ENCODE measurements at places on chromosomes 13 and 19.

GRCh38 chr13:110875241-110875640 is 39.6 kb downstream of the ANKRD10 start:
- no peak for DNase-seq

GRCh38 chr13:29578300-29579085 is 17.0 kb downstream of the SLC7A1 start:
- no peak for DNase-seq

DNA sequence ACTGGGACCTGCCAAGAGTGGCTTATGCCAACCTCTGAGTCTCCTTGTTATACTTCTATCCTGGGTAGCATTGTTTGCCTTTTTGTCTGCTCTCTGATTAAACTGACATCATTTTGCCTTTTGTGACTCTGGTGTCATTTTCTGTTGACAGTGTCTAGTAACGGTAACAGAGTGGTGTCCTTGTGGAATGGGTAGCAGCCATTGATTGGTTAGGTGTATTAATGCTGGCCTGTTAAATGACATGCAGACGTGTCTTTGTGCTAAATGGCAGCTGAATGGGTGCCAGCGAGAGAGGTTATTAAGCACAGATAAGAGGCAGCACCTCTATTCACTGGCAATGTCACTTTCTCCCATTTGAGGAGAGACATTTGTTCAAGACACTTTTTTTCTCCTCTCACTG is 1289.4 kb downstream of the PCDH9 start:
- no peak for DNase-seq

GRCh38 chr13:50080911-50081678 is 65.9 kb downstream of the KCNRG start:
- DNase-seq: peak; percentile 72

- DNase-seq: no peak
These were observed 12.9 kb downstream of the SPC24 start for GRCh38 chr19:11142528-11143171.

DNA sequence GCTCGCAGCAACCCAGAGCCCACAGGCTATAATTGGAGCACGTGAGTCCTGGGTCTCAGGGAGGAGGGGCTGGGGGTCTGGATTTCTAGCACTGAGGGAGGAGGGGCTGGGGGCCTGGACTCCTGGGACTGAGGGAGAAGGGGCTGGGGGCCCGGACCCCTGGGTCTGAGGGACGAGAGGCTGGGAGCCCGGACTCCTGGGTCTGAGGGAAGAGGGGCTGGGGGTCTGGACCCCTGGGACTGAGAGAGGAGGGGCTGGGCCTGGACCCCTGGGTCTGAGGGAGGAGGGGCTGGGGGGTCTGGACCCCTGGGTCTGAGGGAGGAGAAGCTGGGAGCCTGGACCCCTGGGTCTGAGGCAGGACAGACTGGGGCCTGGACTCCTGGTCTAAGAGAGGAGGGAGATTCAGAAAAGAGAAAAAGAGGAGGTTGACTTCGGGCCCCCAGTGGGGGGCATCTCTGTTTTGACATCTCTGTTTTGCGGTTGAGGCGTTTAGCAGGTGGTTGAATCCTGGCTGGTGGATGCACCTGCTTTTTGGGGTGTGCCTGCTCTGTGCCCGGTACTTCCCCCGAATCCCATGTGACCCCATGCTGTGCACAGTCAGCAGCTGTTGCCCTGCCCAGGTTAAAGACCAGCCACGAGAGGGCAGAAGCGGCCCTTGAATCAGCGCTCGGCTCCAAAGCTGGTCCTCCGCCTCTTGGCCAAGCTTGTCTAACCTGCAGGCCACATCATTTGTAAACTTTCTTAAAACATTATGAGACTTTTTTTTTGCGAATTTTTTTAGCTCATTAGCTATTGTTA is 10.5 kb downstream of the PVR start:
- DNase-seq: peak; percentile 56

DNA sequence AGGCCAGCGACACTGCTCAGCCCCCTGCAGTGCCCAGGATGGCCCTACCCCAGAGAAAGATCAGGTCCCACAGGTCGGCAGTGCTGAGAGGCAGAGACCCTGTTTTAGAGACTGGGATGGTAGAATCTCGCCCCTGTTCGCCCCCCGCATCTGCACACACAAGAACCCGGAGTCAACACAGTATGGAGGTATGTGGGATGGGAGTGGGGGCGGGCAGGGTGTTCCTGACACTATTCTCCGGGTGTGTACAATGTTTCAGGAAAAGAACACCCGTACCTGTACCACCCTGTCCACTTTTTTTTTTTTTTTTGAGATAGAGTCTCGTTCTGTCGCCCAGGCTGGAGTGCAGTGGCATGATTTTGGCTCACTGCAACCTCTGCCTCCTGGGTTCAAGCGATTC is 19.3 kb downstream of the PIP5K1C start:
- no peak for DNase-seq

GRCh38 chr13:92590503-92590908 is 636.1 kb upstream of the GPC6 start:
- DNase-seq: no peak

GRCh38 chr19:16077984-16078758 is 1.9 kb downstream of the TPM4 start:
- DNase-seq: no peak

DNA sequence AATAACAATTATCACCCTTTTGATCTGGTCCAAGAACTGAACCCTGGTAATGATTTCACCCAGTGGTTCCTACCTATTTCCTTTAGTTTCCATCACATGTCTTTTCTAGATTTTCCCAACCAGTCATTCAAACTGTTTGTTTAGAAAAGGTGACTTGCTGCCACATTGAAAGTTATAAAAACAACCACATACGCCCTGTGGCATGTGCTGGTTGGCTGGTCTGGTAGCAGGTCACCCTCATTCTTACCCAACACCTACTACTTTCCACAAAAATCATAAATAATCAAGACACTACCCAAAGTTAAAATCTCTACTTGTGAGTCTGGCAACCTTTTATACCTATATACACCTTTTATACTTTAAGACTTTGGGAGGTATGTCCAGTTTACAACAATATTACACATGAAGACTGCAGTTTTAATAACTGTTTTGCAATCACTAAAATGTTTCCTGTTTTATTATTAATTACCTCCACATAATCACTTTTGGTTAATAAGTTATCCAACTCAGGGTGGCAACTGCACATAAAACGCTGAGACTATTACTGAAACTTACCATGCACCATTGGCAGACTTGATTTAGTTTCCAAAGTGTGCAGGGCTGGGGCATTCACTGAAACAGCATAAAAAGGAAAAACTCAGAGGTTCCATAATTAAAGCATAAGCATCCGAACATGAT is 38.9 kb downstream of the DZIP1 start:
- no peak for DNase-seq

DNA sequence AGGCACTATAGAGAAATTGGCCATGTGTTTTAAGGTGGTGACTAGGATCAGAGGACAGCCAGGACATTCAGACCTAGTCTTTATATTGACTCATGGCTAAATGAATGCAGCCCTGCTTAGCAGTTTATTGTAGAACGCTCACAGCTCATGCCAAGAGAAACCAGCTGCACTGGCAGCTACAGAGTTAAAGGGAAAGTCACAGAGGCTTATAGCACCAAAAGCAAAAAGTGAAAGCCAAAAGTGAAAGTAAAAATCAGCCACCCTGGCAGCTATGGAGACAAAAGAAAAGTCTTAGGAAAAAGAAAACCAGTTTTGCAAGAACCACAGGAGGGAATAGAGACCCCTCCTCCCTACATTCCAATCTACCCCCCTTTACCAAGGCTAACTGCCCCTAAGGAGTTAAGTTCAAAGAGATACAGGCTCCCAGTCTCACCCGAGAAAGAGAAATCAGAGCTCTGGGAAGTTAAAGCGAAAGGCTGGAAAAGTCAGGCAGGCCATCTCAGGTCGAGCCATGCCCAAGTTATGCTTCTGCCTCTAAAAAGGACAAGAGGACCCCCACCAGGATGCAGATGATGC is 99.0 kb downstream of the ZNF429 start:
- no peak for DNase-seq

- peak; percentile 27 for DNase-seq
These were observed 17.4 kb downstream of the CCDC70 start for GRCh38 chr13:51879133-51879532.

GRCh38 chr19:11155373-11156120 is at the start of gene SPC24:
Gene SPC24 (minus strand): TSS chr19:11155782. CDS start chr19:11155776, 6 bp downstream.
- DNase-seq: peak; percentile 66

GRCh38 chr19:408441-408901 is 476 bp downstream of the C2CD4C start:
- no peak for DNase-seq

DNA sequence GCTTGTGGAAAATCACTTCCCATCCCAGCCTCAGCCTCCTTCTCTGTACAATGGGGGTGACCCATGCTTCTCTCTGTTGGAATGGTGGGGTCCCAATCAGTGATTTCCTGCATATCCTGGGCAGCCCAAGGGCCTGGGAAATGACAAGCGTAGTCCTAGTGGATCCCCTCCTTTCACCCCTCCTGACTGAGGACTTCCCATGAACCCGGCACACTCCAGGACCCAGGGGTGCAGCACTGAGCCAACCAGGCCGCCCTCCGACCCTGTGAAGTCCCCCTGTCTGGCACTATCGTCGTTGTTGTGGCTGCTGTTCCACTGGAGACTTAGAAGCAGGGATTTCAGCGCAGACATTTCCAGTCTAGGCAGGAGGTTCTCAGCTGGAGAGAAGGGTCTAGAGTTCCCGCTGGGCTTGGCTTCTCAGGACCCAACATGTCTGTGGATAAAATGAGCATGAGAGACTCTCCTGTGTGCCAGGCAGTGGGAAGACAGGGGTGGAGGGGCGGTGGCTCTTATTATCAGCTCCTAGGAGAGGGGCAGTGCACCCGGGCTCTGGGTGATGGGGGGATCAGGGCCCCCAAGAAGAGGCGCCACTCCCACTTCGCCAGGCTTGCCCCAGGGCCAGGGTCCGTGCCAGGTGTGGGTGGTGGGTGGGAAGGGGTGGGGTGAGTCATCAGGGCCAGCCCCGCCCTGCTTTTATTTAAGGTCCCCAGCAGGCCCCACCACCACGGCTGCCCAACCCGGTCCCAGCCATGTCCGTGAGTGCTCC is at the start of gene LGALS7B:
Gene LGALS7B (plus strand): TSS at position 723 of the 766 bp plus-strand sequence. CDS start 27 bp downstream, at position 750.
- DNase-seq: no peak

DNA sequence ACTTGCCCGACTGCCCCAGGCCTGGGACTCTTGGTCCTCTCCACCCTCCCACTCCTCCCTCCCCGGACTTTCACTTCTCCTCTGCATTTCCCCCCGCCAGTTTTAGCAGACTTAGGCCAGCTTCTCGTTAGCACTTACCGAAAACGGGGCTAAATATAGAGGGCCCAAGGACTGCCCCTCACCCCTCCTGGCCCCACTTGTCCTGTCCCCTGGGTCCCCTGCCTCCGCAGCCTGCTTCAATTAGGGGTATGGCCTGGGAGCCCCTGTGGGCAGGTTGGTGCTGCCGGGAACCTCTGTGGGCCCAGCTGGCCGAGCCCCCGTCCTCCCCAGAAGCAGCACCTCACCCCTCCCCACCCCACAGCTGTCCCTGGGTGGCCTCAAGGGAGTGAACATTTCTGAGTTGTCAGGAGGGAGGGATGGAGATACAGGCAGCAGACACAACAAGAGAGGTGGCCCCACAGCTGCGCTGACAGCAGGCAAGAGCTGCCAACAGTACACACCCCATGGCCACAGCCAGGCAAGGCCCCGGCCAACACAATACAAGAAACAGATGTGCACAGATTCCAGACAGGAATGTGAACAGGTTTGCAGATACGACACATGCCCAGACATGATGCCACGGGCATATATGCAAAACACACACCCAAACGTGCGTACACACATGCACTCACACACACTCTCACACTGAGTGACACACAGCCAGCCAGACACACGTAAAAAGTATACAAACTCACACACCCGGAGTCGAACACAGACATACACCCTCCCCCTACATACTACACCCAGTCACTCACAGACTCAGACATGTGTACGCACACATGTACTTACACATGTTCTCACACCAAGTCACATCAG is 2.6 kb downstream of the POU2F2 start:
- no peak for DNase-seq

GRCh38 chr13:24250376-24251057 is 58.9 kb upstream of the C1QTNF9 start:
- no peak for DNase-seq

- DNase-seq: no peak
These were observed 491.2 kb downstream of the GPC5 start for GRCh38 chr13:91889641-91890040.

- DNase-seq: no peak
These were observed 894.3 kb downstream of the EFNB2 start for GRCh38 chr13:105641121-105641520.

DNA sequence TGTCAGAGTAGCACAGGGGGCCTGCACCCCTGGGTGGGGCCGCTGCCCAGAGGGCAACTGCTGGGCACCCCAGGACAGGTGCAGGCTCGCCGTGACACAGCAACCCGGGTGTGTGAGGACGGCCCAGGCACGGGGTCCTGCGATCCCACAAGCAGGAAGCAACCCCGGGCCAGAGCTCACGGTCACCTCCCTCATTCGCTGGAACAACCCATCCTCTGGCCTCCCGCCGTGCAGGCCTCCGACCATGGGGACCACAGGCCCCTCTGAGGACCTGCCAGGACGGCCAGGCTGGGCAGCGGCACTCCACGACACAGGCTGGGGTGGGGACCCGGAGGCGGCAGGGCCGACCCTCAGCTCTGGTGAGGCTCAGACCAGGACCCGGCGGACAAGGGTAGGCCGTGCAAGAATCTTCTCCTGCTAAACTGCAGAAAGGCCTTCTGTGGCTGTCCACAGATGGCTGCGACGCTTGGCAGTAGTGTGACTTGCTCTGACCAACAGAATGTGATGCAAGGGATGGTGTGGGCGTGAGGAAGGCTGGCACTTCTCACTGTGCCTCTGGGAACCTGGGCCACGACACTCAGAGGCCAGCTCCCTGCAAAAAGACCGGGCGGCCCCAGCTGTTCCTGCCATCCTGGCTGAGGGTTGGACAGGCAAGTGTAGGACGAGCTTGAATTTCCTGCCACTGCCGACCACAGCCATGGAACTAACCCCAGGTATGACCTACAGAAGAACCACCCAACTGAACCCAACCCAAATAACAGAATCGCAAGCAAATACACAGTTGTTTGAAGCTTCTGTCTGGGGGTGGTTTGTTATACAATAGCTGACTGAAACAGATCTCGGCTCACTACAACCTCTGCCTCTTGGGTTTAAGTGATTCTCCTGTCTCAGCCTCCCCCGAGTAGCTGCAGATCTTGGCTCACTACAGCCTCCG is 26.5 kb downstream of the PIP5K1C start:
- DNase-seq: no peak

GRCh38 chr13:110129076-110129475 is 177.9 kb downstream of the COL4A1 start:
- DNase-seq: no peak

DNA sequence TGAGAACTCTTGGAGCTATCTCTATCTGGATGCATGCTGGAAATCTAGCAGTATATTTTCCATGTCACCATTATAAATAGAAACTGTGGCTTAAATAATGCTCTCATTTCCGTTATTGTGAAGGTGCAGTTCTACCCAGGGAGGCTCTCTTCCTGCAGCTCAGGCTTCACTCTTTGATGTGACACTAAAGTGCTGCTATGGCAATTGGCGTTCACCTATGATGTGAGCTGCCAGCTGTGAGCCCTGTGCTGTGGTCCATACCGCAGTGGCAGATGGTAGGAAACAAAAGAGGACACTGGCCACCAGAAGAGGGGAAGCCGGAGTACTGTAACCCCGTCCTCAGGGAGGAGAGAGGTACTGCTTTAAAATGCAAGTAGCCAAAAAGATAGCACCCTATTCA is 40.6 kb upstream of the ZNF681 start:
- DNase-seq: no peak
